Skeletal muscle cell (primary cell): ENCODE measurements at places on chromosomes 16 and 17.

DNA sequence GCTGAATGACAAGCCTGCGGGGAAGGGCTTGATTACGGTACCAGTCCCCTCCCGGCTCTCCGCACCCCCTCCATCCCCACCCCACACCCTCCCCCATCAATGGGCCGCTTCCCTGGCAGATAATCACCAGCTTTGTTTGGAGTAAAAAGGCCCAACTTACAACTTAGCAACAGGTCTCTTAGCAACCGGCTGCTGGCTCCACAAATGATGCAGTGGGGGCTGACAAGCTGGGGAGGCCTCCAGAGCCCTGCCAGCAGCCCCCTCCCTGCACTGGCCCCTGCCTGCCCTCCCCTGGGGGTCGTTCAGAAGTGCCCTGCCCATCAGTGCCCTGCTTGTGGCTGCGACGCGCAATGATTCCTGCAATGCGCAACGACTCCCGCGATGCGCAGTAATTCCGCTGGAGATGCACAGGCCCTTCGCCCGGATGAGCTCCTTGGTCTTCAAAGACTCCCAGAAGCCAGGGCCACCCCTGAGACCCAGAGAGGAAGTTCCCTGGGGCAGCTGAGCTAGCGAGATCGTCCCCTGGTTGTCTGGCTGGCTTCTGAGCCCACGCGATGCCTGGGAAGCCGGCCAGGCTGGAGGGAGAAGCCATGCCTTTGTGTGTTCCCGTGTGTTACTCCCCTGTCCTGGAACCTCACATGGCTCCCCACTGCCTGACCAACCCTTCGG lies 23.3 kb downstream of the CPNE2 start:
- no peak for DNase-seq

DNA sequence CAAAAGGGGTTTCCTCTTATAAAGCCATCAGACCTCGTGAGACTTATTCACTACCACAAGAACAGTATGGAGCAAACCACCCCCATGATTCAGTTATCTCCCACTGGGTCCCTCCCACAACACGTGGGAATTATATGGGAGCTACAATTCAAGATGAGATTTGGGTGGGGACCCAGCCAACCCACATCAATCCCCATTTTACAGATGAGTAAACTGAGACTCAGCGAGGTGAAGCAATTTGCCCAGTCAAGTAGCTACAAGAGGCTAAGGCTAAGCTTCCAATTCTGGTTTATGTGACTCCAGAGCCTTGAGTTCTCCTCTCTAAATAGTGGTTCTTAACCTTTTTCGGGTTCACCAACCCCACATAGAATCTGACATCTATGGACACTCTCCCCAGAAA lies 8.8 kb downstream of the CD300A start:
- DNase-seq = no peak

DNA sequence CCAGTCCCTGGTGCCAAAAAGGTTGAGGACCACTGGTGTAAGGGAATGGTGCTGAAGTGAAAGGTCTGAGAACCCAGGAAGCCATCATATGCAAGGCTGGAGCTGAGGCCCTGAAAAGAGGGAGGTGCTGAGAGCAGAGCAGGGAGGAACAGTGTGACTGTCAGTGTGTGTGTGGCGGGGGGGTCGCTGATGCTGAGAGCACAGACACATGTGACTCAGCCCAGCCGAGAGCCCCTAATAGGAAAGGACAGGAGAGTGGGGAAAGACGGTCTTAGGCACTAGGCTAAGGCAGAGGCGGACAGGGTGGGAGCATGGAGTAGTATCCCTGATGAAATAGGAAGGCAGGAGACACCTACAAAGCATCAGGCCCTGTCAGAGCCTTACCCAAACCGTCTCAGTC lies 1.2 kb downstream of the B9D1 start:
- DNase-seq = no peak

GRCh38 chr16:54027062-54027461 lies 259.5 kb downstream of the IRX3 start:
- no peak for DNase-seq

DNA sequence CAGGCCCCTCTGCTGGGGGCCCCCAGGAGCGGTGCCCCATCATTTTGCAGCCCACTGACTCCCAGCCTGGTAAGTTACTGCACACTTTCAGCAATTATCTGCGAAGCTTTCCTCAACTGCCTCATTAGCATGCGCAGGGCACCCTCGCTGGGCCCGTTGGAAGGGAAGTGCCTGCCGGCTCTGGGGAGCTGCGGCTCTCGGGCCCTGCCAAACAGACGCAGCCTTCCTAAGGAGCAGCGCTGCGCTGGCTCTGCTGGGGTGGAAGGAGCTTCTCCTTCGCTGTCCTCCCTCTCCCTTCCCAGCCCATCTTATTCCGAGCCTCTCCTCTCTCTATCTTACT lies 71.0 kb downstream of the RBBP6 start:
- no peak for DNase-seq

- no peak for DNase-seq
These were observed 238.7 kb upstream of the TBX2 start for GRCh38 chr17:61160789-61161445.

DNA sequence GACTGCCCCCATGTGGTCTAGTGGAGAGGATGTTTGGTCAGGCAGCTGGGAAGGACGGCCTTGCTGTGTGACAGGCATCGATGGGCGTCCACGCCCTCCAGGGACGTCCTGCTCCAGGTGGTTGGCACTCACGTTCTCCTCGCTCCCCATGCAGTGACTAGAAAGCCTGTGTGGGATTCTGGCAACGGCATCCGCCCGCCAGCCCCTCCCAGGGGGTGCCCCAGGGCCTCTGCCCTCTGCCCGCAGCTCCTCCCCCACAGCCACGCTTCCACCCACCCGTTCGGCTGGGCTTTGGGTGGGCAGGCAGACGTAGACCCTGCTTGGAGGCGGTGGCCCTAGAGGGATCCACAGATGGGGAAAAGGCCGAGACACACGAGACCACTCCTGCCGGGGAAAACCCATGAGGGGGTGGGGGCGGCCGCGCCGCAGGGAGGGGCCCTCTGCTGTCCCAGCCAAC lies 4.7 kb upstream of the IL17C start:
- no peak for DNase-seq

- DNase-seq = no peak
These were observed 44.6 kb upstream of the SLC38A10 start for GRCh38 chr17:81339534-81340296.

- DNase-seq = no peak
These were observed 438.3 kb downstream of the NPIPA7 start for GRCh38 chr16:16817196-16817595.

DNA sequence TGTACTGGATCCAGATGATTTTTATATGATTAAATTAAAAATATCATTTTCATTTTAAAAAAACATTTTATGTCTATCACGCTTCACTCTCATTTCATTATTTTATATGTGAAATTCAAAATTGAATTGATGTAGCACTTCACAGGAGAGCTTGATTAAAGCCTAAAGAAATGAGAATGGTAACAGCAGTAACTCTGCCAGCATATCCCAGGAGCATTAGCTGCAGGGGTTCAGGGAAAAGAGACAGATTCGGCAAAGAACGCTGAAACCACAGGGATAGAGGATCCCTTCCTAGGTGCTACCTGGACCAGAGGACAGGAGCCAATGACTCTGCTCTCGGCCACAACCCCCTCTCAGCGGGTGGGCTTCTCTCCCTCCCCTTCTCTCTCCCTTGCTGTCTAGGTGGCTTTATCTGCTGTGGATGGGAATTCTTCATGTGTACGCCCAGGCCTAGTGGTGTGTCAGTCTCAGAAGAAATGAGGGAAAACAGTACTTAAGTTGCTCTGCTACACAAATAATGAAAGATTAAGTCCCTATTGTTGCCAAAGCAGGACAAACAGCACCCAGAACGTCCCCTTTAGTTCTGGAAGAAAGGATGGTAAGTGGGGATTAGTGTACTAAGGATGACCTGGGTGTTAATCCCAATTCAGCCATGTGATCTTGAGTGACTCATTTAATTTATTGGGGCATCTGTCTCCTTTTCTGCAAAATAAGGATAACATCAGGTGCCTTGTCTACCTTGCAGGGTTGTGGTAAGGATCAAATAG lies 123.3 kb downstream of the CDK5R1 start:
- DNase-seq = no peak

DNA sequence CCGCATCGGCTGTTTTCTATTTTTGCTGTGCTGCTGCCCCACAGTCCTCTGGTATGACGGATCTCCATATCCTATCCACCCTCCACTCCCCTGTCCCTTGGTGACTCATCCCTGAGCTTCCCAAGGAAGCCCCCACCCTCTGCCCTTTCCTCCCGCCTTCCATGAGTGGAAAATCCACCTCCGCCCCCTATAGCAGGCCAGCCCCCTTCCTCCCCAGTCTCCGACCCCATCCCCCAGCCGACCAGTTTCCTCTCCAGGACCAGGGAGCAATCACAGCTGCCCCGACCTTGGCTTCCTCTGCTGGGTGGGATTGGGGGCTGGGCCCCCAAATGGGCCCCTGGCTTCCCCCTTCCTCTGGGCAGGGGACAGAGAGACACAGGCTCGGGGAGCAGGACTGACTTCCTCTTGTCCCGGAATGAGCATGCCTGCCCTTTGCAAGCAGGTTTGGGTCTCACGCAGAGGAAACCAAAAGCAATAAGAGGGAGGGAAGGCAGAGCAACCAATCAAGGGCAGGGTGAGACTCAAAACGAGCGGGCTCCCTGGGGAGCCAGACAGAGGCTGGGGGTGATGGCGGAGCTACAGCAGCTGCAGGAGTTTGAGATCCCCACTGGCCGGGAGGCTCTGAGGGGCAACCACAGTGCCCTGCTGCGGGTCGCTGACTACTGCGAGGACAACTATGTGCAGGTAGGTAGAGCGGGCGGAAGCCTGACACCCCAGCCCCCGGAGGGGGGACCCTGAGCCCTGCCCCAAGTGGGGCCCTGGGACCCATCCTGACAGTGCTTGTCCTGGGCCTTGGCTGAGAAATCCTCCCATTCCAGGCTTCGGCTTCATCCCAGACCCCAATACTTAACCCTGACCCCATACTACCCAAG lies at the start of the genes ABI3 and GNGT2:
ABI3 (plus strand) TSS at position 550 of the 872 bp plus-strand sequence; CDS start at position 568, 18 bp downstream.
GNGT2 (minus strand) TSS at position 417 of the 872 bp plus-strand sequence. CDS start 3,152 bp downstream, outside the sequence.
- DNase-seq = no peak

DNA sequence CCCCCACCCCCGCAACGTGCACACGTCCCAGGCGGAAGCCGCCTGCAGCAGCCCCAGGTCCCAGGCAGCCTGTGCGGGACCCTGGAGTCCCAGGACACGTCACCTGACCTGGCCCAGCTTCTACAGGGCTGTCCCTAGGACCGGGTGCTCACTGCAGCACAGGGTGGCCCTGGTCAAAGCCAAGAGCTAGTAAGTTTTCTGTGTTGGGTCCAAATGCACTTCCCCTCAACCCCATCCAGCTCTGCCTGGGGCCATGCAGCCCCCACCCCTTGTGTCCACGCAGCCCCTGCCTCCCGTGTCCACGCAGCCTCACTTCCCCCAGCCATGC lies 22.1 kb upstream of the PVALEF start:
- DNase-seq = no peak

- DNase-seq = no peak
These were observed 65.1 kb downstream of the NUP93 start for GRCh38 chr16:56795011-56795410.

GRCh38 chr17:42866216-42866615 lies 15.2 kb downstream of the AOC3 start:
- DNase-seq = no peak

DNA sequence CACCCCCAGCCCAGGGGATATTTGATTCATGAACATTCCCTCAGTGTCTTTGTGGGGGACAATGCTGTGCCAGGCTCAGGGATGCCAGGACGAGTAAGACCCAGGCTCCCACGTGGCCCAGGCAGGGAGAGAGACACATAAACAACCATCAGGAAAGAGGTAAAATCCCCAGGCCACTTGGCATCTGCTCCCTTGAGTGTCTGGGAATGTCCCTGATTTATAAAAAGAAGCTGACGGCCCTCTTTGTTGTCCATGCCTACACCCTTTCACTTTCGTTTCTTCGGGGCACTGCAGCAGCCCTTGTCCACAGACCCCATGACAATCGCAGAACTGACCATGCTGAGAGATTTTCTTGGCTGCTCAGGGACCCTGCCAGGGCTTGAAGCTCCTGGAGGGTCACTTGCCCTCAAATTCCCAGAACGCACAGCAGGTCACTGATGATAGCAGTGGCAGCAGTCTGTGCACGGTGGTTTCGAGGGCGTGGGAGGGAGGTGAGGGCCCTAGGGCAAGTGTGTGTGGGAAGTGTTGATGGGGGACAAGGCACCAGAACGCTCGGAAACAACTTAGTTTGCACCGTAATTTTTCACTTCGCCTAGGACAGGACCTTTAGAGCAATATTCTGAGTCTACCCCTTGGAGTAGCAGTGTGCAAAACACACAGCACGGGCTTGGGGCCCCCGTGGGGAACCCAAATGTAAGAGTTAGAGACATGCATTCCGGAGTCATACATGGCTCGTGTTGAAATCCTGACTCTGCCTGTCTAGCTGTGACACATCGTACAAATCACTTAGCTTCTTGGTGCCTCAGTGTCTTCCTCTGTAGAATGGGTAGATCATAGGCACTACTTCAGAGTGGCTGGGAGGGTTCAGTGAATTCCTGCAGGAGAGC lies 4.7 kb downstream of the NOD2 start:
- no peak for DNase-seq

DNA sequence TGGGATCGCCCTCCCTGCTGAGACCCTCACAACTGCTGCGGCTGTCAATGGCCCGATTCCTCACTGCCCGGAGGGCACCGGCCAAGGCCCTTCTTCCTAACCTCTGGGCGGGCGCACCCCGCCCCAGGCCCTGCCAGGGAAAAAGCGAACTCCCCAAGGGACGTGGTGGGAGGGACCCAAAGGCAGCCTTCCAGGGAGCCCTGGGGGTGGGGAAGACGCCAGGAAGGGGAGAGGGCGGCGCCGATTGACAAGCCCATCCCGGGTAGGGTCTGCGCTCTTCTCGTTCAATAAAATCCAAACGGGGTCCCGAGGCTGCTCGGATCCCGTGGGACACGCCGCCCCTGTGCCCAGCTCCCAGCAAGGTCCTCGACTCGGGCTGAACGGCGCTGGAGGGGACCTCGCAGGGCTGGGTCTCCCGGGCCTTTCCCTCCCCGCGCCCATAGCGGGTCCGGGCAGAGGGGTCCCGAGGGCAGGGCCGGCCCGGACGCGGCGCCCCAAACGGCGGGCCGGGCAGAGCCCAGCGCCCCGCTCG lies 416 bp downstream of the KIFC3 start:
- DNase-seq = no peak

GRCh38 chr17:77216486-77216885 lies 75.7 kb downstream of the SEC14L1 start:
- DNase-seq = no peak

DNA sequence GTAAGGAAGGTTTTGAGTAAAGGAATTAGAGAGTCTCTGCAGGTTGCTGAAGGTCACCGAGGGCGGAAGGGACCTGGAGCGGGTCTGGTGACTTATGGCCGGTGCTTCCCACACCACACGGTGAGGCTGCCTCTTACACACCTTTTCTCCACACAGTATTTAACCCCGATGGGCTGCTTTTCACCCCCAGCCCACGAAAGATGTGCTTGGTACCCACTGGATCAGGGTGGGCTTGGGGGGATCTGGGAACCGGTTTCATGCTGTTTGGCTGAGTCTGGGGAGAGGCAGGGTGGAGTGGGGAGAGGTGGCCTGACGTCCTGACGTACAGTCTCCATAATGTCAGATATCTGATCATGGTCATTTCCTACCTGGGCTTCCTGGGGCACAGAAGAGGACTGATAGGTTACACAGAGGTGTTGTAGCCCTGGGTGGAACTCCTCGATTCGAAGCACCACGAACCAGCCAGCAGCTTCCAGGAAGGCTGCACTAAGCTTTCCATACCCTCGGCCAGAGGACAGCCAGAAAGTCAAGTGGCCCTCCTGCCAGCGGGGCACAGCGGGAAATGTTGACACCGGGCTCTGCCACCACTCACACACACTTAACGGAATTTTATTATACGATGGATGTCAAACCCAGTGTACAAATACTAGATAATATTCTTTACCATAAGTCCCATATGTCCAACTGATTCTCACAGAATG lies 34.0 kb downstream of the OR1D5 start:
- DNase-seq = no peak

GRCh38 chr16:77679901-77680300 lies 42.4 kb upstream of the NUDT7 start:
- peak; percentile 4 for DNase-seq

- no peak for DNase-seq
These were observed 237.4 kb downstream of the ZFHX3 start for GRCh38 chr16:72810480-72810879.
